ENCODE measurements at places on chromosomes 5 and 9.
A peak's percentile ranks its signal among the peaks of the same experiment; 100 is the strongest.

DNA sequence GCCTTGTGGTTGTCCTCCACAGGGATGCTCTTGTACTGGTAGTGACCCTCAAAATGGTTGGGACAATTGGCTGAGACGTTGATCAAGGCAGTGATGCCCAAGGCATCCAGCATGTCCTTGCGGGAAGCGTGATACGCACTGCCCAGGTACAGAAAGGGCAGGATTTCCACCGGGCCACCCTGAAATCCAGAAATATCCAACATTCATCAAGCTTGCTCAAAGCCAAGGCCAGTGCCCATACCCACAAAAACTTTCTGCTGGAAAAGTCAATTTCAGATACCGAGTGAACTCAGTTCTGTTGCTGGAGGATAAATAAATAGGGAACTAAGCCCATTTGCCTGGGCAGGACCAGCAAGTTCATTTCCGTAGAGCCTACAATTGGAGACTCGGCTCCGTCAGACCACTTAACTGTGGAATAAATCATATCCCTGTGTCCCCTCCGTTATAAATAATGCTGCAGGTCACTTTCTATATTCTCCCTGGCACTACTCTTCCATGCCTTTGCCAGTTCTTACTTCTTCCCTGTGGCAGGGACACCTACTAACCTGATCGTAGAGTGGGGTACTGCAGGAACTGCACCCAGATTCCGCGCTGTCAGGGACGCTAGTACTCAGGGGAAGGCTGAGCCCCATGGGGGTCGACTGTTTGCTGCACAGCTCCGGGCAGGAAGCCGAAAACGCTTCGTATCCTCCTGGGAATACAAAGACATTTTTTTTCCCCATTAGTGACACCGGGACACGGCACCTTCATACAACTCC, 1.2 kb downstream of the DUSP1 start:
- no peak for DNase-seq

DNA sequence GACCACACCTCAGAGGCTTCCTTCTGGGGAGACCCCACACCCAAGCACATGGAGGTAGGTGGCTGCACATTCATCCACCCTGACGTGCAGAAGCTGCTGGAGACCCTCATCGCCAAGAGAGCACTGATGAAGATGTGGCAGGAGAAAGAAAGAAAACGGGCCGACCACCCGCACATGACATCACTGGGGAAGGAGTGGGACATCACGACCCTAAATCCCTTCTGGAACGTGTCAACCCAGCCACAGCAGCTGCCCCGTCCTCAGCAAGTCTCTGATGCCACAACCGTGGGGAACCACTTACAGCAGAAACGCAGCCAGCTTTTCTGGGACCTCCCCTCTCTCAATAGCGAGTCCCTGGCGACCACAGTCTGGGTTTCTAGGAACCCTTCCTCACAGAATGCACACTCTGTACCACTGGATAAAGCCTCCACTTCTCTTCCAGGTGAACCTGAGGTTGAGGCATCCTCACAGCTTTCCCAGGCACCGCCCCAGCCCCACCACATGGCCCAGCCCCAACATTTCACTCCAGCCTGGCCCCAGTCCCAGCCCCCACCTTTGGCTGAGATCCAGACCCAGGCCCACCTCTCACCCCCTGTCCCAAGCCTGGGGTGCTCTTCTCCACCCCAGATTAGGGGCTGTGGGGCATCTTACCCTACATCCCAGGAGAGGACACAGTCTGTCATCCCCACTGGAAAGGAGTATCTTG, 3.0 kb downstream of the SPATA31E1 start:
- no peak for DNase-seq

GRCh38 chr9:20322212-20322611, 300.1 kb downstream of the MLLT3 start:
- DNase-seq = no peak

- no peak for DNase-seq
Observed at GRCh38 chr5:9183992-9184391, 361.9 kb downstream of the SEMA5A start.

DNA sequence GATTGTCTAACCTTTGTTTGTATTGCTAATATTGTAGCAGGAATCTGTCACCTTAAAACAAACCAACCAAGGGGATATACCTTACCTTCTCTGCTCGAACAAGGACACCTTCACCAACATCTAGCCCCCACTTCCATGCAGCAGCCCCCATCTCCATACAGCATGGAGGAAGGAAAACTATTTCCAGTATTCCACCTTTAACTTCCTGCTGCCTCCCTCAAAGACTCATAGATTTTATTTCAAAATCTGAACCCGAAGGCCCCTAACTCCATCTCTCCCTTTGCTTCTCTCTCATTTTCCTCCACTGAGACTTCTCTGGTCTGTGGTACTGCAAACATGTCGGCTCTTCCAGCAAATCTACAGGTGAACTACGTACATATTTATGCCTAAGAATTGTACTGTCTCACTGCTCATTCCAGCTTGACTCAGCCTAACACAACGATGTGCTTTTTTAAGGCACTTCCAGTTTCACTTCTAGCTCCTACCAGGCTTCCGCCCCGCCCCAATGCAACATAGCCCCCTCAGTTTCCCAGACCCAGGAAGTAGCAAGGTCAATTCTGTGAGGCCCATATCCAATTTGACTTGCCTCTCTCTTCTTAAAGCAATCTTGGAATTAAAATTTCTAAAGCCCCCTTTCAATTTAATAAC, 70.7 kb upstream of the RNF38 start:
- DNase-seq = no peak

GRCh38 chr5:148965511-148966265, 97.2 kb downstream of the SH3TC2 start:
- DNase-seq = no peak

DNA sequence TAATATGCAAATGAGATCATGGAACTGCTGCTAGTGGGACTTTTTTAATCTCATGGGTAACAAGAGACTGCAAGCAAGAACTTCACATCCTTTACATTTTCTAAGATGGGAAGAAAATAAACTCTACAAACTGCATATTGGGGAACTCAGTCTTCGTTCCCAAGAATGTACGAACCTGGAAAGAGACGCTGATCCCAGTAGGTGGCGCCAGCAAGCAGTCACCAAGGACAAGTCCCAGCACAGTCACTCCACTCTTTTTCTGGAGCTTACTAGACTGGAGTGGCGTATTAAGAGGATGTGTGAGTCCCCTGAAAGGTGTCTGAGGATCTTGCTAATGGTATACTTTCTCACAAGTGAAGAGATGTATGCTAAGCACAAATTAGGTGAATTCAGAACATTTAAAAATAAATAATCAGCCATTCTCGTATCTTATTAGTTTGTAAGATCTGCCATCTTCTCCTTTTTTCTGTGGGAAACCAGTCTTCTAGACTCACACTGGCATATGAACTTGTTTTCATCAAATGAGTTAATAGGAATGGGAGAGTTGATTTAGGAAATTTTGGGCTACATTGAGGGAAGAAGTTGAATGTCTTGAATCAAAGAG, 16.0 kb upstream of the PUM3 start:
- peak; percentile 26 for DNase-seq
